Activated CD4-positive, alpha-beta T cell treated with anti-CD3 and anti-CD28 coated beads, Interleukin-2, amount 50 U/mL, for 16 hours (primary cell): ENCODE measurements at places on chromosomes 12 and 14.

DNA sequence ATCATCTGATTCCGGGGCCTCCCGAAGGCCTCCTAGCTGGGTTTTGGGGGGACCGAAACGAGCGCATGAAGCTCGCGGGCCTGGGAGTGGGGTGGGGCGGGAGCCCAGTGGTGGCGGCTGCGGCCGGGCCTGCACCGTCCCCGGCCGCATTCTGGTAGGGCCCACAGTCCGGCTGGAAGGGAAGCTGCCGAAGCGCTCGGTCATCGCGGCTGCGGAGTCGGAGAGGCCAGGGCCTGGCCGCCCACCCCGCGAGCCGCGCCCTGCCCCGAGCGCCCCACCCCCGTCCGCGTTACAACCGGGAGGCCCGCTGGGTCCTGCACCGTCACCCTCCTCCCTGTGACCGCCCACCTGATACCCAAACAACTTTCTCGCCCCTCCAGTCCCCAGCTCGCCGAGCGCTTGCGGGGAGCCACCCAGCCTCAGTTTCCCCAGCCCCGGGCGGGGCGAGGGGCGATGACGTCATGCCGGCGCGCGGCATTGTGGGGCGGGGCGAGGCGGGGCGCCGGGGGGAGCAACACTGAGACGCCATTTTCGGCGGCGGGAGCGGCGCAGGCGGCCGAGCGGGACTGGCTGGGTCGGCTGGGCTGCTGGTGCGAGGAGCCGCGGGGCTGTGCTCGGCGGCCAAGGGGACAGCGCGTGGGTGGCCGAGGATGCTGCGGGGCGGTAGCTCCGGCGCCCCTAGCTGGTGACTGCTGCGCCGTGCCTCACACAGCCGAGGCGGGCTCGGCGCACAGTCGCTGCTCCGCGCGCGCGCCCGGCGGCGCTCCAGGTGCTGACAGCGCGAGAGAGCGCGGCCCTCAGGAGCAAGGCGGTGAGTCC, at the start of gene KLC1:
Gene KLC1 (plus strand): TSS at position 528 of the 819 bp plus-strand sequence. CDS start 25,354 bp downstream, outside the sequence.
- peak; percentile 85 for DNase-seq

- DNase-seq, result no peak
These were observed 13.9 kb upstream of the VRK1 start for GRCh38 chr14:96783043-96783914.

DNA sequence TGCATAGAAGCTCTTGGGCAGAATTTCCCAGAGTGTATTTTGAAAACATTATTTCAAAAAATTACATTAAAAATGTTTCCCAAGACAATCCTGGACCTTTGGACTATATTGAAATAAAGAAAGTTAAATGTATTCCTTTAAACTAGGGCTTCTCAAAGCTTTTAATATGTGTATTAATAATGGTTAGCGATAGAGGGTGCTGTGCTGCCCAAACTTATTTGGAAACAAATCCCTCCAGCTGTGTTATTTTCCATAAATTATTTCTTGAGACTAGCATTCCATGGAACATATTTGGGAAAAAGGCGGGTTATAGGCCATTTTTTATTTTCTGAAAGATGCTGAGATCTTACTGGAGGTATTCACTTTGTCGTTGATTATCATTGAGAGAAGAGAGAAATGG, 397.8 kb upstream of the MIS18BP1 start:
- DNase-seq, result no peak

- peak; percentile 57 for DNase-seq
These were observed 37.7 kb downstream of the RIN3 start for GRCh38 chr14:92551044-92551841.

DNA sequence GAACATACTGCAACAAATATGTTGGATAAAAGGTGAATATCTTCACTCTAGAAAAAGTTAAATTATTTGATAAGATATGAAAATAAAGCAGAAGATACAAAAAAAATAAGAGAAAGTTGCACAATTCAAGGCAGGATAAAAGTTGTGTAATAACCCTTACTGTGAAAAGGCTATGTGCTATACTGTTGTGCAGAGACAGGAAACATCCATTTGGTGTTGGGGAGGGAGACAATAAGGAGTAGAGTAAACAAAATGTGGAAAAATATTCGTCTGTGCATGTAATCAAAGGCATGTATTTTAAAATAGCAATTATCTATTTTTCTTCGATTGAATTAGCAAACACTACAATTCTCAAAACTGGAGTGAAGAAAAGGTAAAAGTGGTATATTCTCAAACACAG, 34.8 kb downstream of the PTHLH start:
- DNase-seq, result no peak

GRCh38 chr14:26963711-26964110, 365.9 kb upstream of the NOVA1 start:
- no peak for DNase-seq

DNA sequence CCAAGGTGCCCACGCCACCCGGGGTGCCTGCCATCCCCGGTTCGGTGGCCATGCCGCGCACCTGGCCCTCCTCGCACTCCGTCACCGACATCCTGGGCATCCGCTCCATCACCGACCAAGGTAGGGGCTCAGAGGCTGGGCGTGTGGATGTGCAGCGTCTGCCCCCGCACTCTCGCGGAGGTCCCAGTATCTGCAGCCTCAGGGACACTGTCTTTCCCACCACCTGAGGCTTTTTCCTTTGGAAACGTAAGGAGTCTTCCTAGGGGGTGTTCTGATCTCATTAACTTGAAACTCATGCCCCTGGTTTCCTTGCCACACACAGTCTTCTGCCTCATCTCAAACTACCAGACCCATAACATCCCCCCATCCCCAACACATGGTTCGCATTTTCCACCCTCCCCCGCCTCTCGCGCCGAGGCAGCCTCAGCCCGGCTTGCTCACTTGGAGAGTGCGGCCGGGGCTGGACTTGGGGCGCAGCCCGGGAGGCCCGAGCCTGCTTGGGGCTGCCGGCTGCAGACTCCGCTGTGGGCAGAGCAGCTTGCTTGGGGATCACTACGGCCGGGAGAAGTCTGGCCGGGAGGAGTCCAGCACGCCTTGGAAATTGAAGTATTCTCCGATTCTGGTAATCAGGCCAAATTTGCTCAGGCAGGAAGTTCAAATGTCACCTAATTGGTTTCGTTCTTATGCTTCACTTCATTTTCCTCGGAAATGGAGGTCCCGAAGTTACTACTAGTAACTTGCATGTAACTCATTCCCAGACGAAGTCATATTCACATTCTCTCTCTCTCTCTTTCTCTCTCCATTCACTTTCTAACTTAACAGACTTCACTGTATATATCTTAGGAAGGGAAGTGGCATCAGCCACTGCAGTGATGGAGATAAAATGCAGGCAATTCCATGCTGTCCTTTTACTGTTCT, 2.0 kb downstream of the PAX9 start:
- no peak for DNase-seq
